ENCODE measurements at places on chromosomes 12 and 14.

DNA sequence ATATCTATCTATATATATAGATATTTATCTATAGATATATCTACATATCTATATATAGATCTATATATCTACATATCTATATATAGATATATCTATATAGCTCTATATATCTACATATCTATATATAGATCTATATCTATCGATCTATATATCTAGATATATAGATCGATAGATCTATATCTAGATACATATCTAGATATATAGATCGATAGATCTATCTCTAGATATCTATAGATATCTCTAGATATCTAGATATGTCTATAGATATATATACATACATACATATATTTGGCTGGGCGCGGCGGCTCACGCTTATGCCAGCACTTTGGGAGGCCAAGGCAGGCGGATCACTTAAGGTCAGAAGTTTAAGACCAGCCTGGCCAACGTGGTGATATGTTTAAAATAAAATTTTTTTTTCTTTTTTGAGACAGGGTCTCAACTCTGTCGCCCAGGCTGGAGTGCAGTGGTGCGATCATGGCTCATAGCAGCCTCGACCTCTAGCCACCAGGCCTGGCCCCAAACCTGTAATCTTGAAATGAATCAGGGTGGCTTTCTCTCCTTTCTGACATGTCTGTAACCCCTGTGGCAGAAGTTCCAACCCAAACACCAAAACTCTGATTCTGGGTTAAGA is 18.1 kb downstream of the ARPC3 start:
- DNase-seq, result no peak

DNA sequence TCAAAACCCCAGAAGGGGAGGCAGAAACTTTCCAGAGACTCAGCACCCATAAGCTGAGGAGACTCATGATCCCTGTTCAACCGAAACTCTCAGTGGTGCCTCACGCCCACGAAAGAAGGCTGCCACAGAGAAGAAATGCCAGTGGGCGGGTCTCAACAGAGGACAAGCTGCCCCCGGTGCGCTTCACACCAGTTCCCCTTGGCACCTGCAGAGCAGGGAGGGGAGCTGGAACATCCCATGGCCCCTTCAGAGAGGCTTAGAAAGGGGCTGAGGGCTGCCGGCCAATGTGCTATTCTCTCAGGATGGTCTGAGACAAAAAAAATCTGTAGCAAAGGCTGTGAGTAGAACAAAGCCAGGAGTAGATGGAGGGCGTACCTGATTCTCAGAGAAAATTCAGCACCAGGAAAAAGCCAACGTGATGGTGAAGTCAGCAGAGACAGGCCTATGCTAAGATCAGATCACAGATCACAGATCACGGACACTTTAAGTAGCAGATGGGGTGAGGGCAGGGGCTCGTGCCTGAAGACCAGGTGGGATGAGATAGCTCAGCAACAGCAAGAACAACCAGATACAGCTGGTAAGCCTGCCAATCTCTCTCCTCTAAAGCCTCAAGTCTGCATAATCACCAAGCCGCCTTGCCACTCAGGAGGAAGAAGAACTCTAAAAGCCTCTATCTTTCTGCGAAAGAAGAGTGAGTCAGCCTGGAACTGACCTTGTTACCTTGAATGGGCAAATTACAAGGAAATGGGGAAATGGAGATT is 206.4 kb upstream of the GRIP1 start:
- DNase-seq, result no peak

- peak; percentile 47 for DNase-seq
Measured at GRCh38 chr12:102702447-102703114, 214.5 kb downstream of the PAH start.

GRCh38 chr12:49808686-49809380 is 19.4 kb downstream of the NCKAP5L start:
- no peak for DNase-seq

- no peak for DNase-seq
Measured at GRCh38 chr12:42884116-42884515, 294.6 kb upstream of the PRICKLE1 start.
